HEK293T (cell line): ENCODE measurements at places on chromosomes 13 and 19.

- DNase-seq = no peak
Observed at GRCh38 chr19:39448271-39448670, 2.9 kb downstream of the SUPT5H start.

GRCh38 chr19:24142771-24143170 is 55.8 kb downstream of the ZNF254 start:
- DNase-seq = no peak

DNA sequence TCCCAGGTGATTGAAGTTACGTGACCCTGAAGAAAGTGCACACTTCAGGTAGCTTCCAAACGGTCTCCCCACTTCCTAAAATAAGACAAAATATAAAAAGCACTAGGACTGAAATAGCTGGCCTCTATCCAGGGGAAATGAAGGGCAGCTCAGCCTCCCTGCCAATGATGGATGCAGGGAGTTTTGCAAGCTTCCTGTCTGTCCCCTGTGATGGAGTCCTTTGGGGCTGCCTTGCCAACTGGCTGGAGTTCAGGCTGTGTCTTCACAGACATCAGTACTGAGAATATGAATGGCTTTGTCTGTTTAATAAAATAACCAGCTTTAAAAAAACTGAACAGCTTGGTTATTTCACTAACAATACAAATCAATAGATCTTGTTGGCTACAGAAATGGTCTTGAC is 101.4 kb upstream of the GPR12 start:
- no peak for DNase-seq

DNA sequence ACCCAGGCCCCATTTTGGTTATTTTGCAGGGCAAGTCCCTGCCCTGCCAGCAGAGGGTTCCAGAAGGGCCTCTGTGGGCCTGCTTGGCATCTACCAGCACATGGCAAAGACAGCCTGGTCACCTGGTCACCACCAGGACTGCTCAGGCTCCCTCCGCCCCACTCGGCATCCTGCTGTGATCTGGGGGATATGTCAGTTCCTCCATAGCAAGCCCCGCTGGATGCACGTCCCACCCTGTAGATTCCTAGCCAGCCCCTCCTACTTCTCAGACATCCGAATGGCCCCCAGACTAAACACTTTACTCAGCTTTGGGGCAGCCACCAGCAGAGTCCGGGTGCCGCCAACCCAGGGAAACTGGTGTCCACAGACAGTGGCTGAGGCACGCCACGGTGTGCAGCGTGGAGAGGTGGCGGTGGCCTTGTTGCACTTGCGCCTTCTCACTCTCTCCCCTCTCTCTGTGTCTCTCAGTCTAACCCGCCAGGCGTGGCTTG is 31.8 kb upstream of the USE1 start:
- no peak for DNase-seq

- DNase-seq = no peak
Observed at GRCh38 chr19:40458597-40458974, 7.0 kb downstream of the BLVRB start.

- no peak for DNase-seq
Observed at GRCh38 chr19:12885749-12886650, 1.0 kb downstream of the KLF1 start.

- no peak for DNase-seq
Observed at GRCh38 chr19:13026462-13027370, 31.4 kb downstream of the NFIX start.

DNA sequence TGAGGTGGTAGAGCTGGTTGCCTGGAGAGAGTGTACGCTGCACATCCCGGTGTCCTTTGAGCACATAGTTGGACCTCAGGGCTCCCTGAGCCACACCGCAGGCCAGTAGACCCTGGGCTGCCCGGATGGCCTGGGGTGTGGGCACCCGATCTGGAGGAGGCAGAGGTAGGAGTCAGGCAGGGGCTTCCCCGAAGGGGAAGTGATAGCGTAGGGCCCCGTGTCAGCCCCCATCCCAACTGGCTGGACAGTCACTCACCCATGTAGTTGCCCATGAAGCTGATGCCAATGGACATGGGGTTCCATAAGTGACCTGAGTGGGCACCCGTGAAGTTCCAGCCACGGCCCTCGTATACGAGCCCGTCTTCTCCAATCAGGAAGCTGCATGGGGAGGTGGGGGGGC is 3.6 kb downstream of the PGLYRP1 start:
- no peak for DNase-seq

GRCh38 chr19:28168557-28168956 is 1044.4 kb downstream of the UQCRFS1 start:
- DNase-seq = no peak

GRCh38 chr19:42697884-42698283 is 42.4 kb downstream of the PSG3 start:
- no peak for DNase-seq

- no peak for DNase-seq
Observed at GRCh38 chr13:78595495-78596398, 7.6 kb downstream of the POU4F1 start.

GRCh38 chr19:35750167-35750566 is 1.8 kb downstream of the LIN37 start:
- no peak for DNase-seq

DNA sequence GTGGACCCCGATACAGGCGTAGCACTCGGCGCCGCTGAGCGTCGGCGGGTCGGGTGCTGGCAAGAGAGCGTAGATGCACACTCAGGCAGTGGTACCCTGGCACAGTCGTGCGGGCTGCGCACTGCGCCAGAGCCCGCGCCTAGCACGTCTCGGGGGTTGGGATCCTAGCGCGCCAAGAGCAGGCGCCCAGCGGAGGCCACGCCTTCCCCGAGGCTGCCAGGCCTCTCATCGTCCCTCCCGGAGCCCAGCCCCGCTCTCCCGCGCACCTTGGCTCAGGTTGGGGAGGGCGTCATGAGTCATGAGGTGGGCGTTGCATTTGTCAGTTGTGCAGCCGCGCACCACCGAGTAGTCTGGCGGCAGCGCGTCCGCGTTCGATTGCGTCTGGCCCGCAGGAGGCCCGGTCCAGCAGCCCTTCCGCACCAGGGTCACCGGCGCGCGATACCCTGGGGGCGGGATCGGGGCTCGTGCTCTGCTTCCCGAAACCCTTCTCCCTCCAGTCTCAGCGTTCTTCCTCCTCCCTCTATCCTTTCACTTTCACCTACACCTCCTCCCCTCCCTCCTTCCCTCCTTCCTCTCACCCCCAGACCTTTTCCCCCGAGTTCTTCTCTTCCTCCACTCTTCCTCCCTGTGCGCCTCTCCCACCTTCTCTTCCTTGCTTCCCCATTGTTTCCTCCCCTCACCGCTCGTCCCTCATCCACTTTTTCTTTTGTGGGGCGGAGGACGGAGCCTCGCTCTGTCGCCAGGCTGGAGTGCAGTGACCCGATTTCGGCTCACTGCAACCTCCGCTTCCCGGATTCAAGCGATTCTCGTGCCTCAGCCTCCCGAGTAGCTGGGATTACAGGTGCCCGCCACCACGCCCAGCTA is 3.5 kb downstream of the LYPD5 start:
- DNase-seq = no peak

- DNase-seq = no peak
Observed at GRCh38 chr13:51630288-51630615, 46.0 kb downstream of the WDFY2 start.

DNA sequence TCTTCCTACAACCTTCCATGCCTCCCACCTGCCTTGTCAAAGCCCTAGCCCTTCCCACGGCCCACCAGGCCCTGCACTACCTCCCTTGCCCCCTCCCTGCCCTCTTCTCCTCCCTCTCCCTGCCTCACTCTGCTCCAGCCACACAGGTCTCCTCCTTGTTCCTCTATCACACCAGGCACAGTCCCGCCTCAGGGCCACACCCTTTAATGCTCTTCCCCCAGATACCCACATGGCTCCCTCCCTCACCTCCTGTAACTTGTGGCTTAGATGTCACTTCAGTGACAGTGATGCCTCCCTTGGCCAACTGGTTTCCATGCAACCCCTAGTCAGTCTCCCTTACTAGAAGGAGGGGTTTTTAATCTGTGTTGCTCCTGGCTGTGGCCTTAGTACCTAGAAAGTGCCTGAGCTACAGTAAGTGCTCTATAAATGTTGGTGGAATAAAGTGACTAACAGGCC is 1.3 kb downstream of the SIRT6 start:
- no peak for DNase-seq

GRCh38 chr13:51475727-51476501 is 23.1 kb upstream of the INTS6 start:
- no peak for DNase-seq
